ENCODE measurements at places on chromosomes 4 and X.

GRCh38 chr4:95510877-95511276 lies 37.9 kb downstream of the UNC5C start:
- no peak for DNase-seq

DNA sequence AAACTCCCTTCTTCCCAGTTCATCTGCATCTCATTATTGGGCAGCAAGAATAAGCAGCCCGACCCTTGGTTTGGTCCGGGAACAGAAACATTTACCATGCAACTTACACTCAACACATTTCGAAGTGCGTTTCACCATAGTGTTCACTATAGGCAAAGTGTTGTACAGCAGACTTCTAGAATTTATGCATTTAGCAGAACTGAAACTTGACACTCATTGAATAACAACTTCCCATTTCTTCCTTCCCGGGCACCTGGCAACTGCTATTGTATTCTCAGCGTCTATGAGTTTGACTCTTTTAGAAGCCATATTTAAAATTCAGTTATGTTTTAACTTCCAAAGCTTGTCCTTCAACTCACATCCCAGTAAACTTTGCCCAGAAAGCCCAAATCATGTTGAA lies 840.6 kb downstream of the NLGN4X start:
- no peak for DNase-seq

- DNase-seq, result no peak
These were observed 26.5 kb downstream of the RELL1 start for GRCh38 chr4:37659696-37660095.

GRCh38 chr4:123996718-123997510 lies 600.3 kb downstream of the SPRY1 start:
- no peak for DNase-seq

DNA sequence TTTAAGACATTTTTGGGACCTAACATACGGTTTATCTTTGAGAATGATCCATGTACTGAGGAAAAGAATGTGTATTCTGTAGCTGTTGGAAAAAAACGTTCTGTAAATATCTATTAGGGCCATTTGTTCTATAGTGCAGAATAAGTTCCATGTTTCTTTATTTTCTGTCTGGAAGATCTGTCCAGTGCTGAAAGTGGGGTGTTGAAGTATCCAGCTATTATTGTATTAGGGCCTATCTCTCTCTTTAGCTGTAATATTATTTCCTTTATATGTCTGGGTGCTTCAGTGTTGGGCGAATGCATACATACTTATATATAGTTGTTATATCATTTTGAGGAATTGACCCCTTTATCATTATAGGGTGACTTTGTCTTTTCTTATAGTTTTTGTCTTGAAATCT lies 24.7 kb downstream of the MAGEC1 start:
- no peak for DNase-seq

- no peak for DNase-seq
These were observed 20.9 kb upstream of the COL25A1 start for GRCh38 chr4:109323348-109323747.

GRCh38 chr4:67554096-67554495 lies 4.4 kb upstream of the STAP1 start:
- no peak for DNase-seq

- no peak for DNase-seq
These were observed 84.8 kb downstream of the COL4A6 start for GRCh38 chrX:108353452-108353851.

GRCh38 chrX:8284131-8284530 lies 113.1 kb upstream of the VCX2 start:
- DNase-seq, result no peak

GRCh38 chr4:40536032-40536431 lies 93.6 kb downstream of the RBM47 start:
- DNase-seq, result no peak

- DNase-seq, result no peak
These were observed 49.8 kb downstream of the FNIP2 start for GRCh38 chr4:158818560-158819140.

- no peak for DNase-seq
These were observed 50.5 kb downstream of the SLC4A4 start for GRCh38 chr4:71389149-71389827.

DNA sequence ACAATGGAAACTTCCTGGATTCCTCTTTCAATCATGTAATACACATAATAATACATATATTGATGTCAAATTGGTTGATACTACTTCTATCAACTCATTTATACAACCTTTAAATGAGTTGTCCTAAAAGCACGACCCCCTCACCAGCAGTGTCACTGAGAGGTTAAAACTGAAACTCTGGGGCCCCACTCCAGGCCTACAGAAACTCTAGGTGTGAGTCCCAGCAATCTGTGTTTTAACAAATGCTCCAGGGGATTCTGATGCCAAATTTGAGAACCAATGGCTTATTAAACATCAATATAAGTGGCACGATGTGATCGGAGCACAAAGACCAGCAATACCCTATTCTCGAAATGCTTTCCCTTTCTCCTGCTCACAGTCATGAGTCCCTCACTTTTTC lies 47.9 kb downstream of the ATP8A1 start:
- no peak for DNase-seq

DNA sequence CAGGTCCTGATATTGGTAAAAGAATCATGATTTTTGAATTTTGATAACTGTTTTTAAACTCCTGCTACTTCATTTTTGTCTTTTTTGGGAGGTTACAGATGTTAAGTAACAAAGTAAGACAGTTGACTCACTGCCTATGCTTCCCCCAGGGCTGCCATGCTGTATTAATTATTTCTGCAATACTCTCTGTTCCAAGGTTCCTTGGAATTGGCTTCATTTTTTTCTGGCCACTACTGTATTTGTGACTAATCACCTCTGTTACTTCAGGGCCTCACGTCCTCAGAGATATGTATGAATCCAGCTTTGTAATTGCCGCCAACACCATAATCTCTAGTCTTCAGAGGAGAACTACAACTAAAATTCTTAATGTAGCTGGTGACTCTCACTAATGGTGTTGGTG lies 1729.3 kb downstream of the C4orf33 start:
- DNase-seq, result no peak

GRCh38 chrX:69362856-69363255 lies 141.3 kb upstream of the NALF2 start:
- no peak for DNase-seq

DNA sequence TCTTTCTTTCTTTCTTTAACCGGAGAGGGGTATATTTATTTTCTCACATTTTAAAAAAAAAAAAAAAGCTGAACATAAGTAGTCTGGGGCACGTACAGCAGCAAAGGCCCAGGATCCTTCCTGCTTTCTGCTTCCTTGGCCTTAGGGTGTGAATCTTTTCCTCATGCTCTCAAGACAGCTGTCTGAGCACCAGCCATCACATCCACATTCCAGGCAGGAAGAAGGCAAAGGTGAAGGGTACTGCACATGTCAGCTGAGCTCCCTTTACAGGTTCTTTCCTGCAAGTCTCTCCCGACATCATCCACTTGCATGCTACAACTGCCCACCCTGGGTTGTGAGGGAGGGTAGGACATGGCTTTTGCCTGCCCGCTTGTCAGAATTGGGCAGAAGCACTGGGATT lies 63.7 kb upstream of the GDPD2 start:
- no peak for DNase-seq

- no peak for DNase-seq
These were observed 52.1 kb upstream of the CAPN6 start for GRCh38 chrX:111322231-111322855.

DNA sequence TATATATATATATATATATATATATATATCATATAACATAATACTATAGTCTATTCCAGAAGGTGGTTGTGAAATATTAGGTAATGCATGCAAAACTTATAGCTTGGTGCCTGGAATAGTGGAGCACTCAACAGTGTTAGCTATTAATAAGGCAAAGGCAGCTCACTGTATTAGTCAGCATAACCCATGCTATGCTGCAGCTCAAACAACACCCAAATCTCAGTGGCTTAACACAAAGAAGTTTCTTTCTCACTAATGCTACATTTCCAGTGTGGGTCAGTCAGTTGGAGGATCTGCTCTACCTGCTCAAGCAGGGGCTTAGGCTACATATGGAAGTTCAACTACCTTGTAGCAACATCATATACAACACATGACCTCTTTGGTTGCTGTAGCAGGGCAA lies 5.2 kb upstream of the RPGR start:
- DNase-seq, result no peak

- DNase-seq, result no peak
These were observed 122.2 kb downstream of the CBR4 start for GRCh38 chr4:168887809-168888208.

GRCh38 chr4:13601048-13601447 lies 26.5 kb downstream of the BOD1L1 start:
- no peak for DNase-seq

- no peak for DNase-seq
These were observed 96.5 kb downstream of the PDGFC start for GRCh38 chr4:156875055-156875454.

- no peak for DNase-seq
These were observed 203.6 kb downstream of the BANK1 start for GRCh38 chr4:101993842-101994775.

DNA sequence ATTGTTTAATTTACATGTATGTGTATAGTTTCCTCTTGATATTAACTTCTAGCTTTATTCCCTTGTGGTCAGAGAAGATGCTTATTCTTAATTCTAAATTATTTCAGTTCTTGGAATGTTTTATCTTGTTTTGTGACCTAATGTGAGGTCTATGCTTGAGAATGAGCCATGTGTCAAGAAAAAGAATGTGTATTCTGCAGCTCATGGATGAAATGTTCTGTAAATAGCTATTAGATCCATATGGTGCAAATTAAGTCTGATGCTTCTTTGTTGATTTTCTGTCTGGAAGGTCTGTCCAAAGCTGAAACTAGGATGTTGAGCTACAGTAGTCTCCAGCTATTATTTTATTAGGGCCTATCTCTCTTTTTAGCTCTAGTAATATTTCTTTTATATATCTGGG lies 187.3 kb upstream of the RASGEF1B start:
- no peak for DNase-seq

GRCh38 chr4:189592890-189593289 lies 347.8 kb upstream of the FRG1 start:
- DNase-seq, result no peak

- DNase-seq, result no peak
These were observed 148.1 kb upstream of the FAM9B start for GRCh38 chrX:9182041-9182440.

DNA sequence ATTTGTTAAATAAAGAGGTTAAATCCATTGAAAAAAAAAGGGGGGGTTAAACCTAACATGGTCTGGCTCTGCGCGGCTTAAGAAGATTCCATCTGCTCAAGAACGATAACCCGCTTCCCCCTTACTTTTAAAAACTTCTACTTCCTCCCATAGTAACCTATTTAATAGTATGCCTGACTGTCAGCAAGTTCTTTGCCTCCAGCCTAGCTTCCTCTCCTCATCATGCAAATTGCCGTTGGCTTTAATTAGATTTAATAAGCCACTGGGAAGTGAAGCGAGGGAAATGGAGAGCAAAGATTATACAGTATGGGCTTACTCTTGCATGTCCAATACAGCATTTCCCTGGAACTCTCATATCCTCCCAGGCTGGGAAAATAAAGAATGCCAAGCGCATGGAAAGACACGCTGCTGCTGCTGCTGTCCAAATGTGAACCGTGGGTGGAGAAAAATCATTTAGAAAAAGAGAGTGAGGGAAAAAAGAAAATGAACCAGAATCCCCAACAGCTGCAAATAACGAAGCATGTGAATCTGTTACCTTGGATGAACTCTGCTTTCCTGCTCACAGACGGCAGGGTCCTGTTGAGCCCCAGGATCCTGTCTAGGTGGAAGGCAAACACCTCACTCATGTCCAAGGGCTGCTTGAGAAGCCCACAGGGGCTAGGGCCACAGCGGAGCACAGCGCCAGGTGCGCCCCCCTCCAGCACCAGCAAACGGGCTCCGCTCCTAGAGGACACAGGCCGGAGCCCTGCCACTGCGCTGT lies 2.7 kb downstream of the GASK1B start:
- no peak for DNase-seq

DNA sequence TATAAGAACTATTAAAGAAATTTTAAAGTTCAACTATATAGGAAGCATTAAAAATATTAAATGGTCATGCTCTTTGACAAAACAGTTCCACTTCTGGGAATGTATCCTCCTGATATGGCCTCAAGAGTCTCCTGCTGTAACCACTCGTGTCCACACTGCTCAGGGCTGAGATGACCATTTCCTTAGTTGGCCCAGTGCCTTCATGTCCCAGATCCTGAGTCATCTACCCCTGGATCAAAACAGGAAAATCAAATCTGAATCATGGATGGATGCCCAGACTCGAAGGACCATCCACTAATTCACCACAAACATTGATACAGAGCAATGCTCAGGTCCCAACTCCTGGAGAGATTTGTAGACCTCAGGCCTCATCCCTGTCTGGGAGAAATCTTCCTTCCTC lies 44.7 kb downstream of the GPRASP3 start:
- no peak for DNase-seq
